ENCODE measurements at places on chromosomes 2 and 18.

DNA sequence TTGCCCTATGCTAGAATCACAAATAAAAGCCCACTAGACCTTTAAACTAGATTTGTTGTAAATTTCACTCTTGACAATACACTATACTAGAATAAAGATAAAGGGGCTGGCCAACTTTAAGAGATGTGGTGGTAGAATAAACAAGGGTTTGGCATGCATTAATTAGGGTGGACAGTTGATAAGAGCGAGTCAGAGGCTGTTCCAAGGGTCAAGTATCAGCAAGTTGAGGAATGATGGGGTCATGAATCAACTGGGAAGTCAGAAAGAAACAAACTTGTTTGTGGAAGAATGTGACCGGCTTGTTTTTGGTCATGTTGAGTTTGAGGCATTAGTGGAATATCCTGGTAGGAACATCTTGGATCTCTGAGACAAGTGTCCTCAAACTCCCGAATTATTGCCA lies 398.3 kb upstream of the TNP1 start:
- no peak for DNase-seq

- no peak for DNase-seq
Observed at GRCh38 chr2:119419803-119420508, 11.7 kb upstream of the TMEM37 start.

DNA sequence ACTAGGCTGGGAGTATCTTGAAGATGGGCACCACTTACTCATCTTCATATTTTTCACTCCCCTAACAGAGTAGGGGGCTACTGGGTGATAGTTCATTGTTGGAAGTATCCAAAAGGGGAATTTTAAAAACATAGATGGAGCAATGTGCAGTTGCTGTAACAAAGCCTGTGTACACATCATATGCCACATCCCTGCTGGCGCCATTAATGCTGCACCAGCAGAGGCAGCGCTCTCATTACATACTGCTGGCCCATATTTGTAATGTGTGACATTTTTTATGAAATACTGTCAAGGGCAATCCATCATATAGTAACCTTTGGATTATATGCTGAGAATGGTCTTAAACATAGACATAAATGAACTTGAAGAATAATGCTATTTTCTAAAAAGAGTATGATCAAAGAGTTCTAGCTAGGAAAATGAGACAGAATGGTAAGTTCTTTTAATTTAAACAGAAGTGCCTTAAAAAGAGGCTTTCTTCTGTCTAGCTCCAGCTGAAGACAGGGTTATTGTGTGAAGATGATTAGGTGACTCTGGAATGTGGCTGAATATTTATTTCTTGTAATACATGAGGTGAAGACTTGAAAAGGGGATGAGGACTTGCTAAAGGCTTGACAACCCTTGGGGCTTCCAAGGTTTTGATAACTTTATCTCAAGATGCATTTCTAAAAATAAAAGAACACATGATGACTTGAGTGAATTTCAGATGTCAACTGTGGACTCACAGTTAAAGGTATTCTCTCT lies 2.4 kb upstream of the TMEM178A start:
- no peak for DNase-seq

DNA sequence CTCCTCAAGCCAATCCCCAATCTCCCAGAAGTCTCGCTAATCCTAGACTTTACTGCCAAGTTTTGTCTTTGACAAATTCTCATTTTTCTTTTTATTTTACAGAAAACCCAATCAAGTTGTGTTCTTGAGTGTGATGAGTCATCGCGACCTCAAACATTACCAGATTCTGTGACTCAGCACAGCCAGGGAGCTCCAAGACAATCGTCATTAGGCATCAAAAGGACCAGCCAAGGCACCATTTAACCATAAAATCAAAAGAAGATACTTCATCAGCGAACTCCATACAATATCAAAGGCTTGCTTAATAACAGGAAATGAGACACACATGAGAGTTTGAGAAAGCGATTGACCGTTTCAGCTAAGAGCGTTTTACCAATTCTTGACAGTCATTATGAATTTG lies 146.2 kb upstream of the AGAP1 start:
- DNase-seq: no peak

All from MM.1S (cell line).